Liver (tissue), 10 donors: ENCODE measurements at places on chromosomes 2 and 18. TPM values are rescaled to one million over a fixed set of nuclear protein-coding genes. Genes with fewer than 3 reads are reported as not detected.

NR4A2 gene
- total RNA-seq: 0.23 TPM

MBD2 gene
- 11.0 TPM for total RNA-seq

ADRA2B gene
- total RNA-seq: 2.3 TPM

DNA sequence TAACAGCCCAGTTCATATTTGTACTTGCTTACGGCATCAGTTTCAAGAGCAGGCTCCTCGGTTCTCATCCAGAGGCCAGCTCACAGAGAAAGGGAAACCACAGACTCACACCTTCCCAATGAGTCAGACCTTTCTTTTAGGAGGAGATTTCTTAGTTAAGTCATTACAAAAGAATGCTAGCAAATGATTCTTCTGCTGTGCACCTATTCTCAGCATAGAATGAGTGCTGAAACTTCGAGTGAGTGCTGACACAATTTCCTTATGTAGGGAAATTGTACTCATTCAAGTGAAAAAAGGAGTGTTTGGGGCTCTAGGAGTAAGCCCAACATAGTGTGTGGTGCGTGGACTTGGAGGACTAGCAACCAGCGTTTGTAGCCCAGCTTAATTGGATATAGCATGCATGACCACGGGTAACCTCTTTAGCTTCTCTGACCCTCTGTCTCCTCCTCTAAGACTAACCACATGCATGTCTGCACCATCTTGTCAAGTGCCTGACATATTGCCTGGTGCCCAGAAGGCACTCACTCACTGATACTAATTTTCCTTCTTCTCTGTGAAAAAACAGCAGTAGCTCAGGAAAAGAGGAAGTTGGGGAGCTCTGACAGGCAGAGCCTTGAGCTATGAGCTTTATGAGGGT lies 87.0 kb downstream of the ALPK2 start:
- no peak for DNase-seq

DNA sequence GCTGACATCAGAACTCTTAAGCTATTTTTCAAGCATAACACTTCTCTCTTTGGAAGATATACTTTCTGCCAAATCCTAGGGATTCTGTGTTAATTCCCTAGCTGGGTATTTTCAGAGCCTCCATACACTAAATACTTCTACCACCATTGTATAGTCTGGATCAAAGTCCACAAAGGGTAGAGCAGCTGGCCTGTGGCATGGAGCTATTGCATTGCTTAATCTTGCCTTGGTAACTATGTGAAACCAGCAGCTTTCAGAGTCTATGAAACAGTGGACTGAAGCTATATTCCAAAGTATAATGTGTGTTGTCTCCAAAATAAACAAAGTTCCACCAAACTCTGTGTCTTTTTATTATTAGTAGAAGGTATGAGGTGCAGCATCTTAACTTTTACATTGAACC lies 296.9 kb upstream of the CDH19 start:
- DNase-seq: no peak

DNA sequence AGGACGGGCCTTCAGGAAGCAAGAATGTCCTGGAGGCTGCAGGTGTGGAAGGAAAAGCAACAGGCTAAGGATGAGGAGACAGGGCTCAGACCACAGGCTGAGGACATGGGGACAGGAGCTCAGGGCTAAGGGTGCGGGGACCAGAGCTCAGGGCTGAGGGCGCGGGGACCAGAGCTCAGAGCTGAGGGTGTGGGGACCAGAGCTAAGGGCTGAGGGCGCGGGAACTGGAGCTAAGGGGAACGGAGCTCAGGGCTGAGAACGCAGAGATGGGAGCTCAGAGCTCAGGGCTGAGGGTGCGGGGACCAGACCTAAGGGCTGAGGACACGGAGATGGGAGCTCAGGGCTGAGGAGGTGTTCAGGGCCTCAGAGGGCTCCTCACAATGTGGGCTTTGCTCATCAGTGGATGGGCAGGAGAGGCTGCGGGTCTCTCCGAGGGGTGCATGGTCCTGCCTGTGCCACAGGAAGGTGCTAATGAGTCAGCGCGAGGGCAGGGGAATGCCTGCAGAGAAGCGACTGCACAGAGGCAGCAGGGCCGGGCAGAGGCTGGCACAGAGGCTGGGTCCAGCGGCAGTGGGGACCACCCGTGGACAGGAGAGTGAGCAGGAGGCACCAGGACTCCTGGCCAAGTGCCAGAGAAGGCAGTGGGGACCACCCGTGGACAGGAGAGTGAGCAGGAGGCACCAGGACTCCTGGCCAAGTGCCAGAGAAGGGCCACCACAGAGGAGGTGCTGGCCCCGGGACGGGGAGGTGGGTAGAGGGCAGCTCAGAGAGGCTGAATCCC lies 271.7 kb downstream of the TWIST2 start:
- DNase-seq: no peak

DNA sequence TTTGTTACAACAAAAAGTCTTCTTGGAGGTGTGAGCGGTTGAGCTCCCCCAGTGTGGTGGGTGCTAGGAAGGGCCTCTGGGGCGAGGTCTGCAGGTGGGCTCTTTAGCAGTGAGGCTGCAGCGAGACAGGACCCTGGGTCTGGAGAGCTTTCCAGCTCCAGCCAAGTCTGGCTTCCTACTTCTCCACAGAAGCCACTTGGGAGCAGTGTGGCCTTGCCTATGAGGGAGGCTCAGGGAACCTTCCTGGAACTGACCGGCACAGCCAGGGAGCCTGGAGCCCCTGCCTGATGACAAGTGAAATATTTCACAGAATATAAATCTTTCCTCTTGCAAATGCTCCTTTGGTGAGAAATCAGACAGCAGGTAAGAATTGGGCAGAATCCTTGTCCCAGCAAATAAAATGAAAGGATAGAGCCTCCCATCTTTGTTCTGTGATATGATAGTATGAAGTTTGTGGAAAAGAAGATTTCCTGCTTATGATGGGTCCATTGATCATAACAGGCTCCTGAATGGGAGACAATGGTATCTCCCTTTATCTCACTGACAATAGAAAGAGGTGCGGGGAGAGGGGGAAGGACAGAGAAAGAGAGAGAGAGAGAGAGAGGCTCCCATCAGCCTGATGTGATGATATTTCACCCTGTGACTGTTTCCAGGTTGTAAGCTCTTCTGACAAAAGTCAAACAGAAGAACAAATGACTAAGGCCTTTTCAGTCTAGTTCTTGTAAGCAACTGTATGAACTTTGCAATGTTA lies 289.8 kb upstream of the SPRED2 start:
- DNase-seq: no peak

- DNase-seq: no peak
Measured at GRCh38 chr18:36711014-36711725, 117.6 kb downstream of the TPGS2 start.

DNA sequence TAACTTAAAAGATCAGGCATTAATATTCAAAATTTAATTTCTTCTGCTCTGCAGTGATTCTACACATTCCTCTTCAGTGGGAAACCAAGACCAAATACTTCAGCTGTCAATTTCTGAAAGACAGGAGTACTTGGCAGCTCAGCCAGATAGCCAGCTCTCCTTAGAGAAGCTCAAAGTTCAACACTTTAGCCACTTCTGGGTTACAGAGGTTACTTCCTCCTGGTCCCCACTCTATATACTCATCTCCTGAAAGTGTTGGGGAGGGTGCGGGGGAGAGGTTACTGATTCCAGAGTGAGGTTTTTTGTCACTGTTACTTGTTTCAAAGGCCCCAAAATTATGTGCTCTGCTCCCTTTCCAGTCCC lies 4.1 kb downstream of the CYTIP start:
- DNase-seq: no peak

DNA sequence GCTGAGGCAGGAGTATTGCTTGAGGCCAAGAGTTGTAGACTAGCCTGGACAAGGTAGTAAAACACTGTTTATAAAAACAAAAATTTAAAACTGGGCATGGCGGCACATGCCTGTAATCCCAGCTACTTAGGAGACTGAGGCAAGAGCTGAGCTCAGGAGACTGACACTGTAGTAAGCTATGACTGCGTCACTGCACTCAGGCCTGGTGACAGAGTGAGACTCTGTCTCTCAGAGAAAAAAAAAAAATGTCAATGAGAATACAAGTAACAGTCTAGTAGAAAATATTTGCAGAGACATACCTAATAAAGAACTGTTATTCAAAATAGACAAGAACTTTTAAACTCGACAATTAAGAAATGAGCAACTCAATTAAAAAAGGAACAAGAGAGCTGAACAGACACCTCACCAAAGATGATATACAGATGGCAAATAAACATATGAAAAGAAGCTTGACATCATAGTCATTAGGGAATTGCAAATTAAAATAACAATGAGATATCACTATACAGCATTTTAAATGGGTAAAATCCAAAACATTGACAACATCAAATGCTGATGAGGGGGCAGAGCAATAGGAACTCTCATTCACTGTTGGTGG lies 624.3 kb upstream of the ZEB2 start:
- DNase-seq: no peak
